ENCODE measurements at places on chromosomes 2 and 18.

DNA sequence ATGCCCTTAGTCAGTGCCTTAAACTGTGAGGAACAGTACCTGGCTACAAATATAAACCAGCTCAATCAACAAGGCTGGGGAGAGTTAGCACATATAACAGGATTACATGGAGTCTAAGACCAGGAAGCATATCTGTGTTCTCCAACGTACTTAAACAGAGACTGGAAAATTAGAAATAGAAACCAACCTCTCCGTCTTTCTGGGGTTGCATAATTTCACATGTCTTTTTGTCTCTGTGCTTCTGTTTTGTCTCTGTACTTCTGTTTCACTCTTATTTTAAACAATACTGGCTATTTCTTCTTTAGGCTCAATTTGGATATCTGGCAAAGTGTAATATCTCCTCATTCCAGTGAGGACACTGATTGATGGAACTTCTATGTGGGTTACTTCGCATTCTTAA, 749.0 kb upstream of the ZEB2 start:
- H3K27ac ChIP-seq = no peak overlapping the region
- no peaks in the 10 kb centered on the region for H3K36me3 ChIP-seq
- DNase-seq = no peak

DNA sequence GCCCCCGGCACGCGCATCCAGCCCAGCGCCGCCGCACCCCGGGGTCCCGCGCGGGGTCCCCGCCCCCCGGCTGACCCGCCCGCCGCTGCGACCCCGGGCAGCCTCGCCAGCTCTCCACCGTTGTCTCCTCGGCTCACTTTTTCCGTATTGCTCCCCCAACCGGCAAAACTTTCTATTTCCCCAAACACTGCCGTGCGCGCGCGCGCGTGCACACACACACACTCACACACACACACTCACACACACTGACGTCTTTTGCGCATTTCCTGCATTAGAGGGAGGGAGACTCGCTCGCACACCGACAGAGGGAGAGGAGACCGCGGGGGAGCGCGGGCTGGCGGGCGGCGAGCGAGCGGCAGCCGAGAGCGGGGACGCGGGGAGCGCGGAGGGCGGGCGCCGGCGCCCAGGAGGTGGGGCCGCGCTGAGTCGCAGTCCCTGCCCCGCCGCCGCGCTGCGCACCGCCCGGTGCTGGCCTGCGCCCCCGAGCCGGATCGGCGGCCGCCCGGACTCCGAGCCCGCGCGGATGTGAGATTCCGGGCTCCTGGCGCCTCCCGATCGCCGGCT, 542 bp upstream of the PRKCE start:
- peak overlapping the region; percentile 72 for H3K27ac ChIP-seq
- H3K27me3 ChIP-seq = peaks cover 7% of the 10 kb centered on the region
- H3K36me3 ChIP-seq = no peaks in the 10 kb centered on the region
- peak overlapping the region; percentile 94 for H3K4me3 ChIP-seq
- peak; percentile 94 for DNase-seq
- H3K4me1 ChIP-seq = peaks cover 21% of the 10 kb centered on the region

DNA sequence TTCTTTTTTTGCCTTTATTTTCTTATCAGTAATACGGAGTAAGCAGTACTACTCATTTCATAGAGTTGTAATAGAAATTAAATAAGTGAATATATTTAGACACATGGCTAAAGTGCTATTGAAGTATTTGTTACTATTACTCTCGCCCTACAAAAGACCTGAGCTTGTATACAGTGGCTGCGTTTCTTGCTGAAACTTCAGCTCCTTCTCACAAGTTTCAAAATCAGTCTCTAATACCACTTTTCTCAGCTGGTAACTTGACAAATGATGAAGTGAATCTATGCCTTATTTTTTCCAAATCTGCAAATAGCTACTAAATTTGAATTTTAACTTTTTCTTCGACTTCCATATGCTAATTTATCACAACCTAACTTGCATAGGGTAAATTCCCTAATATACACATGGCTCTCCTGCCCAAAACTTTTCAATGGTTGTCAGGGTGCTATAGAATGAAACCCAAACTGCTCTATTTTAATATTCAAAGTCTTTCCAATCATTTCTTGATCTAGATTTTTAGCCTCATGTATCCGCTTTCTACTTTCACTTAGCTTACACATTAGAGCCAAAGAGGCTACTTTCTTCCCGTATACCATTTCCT, 347.8 kb upstream of the GULP1 start:
- H3K4me3 ChIP-seq = no peak overlapping the region
- H3K27ac ChIP-seq = no peak overlapping the region
- no peak for DNase-seq
- no peaks in the 10 kb centered on the region for H3K27me3 ChIP-seq
- H3K4me1 ChIP-seq = no peaks in the 10 kb centered on the region

- no peak overlapping the region for H3K27ac ChIP-seq
- no peaks in the 10 kb centered on the region for H3K36me3 ChIP-seq
- no peak for DNase-seq
- no peak overlapping the region for H3K4me3 ChIP-seq
Measured at GRCh38 chr2:65880436-65880835, 448.0 kb upstream of the SPRED2 start.

- no peaks in the 10 kb centered on the region for H3K27me3 ChIP-seq
- no peak overlapping the region for H3K4me3 ChIP-seq
- H3K4me1 ChIP-seq = no peaks in the 10 kb centered on the region
- peaks cover 15% of the 10 kb centered on the region for H3K36me3 ChIP-seq
- DNase-seq = no peak
Measured at GRCh38 chr2:32522770-32523169, 105.1 kb upstream of the TTC27 start.

DNA sequence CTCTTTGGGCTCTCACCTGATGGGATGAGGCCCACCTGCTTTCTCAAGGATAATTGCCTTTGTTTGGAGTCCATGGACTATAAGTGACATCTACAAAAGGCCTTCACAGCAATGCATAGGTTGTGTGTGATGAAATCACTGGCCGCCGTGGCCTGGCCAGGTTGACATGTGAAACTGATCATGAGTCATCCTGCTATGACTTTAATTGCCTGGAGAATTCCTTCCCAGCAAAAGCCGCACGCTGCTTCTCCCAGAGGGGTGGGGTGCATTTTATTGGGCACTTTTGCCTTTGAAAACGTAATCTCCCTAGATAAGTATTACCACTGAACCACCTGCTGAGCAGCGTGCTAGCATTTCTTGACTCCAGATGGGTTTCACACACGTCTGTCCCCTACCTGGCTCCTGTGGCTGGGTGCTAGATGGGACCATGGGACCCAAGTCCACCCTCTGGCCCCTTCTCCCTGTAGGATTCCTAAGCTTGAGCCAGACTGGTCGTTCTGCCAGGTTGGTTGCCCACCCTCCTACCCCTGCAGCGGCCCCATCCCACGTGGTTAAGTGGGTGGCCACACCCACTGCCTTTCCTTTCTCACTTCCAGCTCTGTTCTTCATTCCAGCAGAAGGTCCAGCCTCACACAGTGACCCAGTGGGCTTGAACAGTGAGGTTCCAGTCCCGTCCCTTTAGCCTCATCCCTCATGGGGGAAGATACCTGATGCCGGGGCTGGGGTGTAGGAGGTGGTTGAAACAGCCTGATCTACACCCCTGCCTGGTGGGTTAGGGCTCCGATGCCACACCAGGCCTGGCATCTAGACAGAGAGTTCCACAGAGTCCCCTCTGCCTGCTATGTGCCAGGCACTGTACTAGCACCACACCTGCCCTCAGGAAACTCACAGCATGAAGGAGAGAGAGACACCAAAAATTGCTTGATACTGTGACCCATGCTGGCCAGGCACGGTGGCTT, 89.6 kb downstream of the GBX2 start:
- H3K36me3 ChIP-seq = no peaks in the 10 kb centered on the region
- no peak overlapping the region for H3K27ac ChIP-seq
- H3K4me3 ChIP-seq = no peak overlapping the region
- DNase-seq = no peak

GRCh38 chr2:196252408-196253115, 81.2 kb upstream of the STK17B start:
- no peak overlapping the region for H3K4me3 ChIP-seq
- H3K27me3 ChIP-seq = no peaks in the 10 kb centered on the region
- H3K27ac ChIP-seq = no peak overlapping the region

DNA sequence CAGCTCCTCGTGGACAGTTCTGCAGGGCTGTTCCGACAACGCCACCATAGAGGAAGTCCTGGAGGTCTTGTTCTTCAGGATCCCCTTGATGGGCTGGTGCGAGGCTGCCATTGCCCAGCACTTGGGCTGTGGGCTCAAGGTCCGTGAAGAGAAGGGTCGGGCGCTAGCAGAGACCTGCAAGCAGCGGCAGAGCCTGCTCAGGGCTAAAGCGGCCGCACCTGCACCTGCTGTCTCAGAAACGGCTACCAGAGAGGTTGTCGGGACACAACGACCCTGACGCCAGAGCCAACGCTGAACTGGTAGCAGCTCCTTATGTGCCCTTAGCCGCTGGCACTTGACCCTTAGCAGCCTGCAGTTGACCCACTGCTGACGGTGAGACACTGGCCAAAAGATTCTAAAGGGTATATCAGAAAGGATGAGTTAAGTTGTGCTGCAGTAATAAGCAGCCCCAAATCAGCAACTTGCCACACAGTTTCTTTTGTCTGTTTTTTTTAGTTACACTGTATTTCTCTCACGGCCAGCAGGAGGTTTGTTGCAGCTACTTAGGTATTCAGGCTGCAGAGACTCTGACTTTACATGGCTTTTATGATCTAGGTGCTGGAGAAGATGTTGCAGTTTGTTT, 55.5 kb upstream of the ST6GAL2 start:
- H3K27me3 ChIP-seq = no peaks in the 10 kb centered on the region
- no peaks in the 10 kb centered on the region for H3K36me3 ChIP-seq
- no peak overlapping the region for H3K4me3 ChIP-seq
- no peak overlapping the region for H3K27ac ChIP-seq
- DNase-seq = no peak

DNA sequence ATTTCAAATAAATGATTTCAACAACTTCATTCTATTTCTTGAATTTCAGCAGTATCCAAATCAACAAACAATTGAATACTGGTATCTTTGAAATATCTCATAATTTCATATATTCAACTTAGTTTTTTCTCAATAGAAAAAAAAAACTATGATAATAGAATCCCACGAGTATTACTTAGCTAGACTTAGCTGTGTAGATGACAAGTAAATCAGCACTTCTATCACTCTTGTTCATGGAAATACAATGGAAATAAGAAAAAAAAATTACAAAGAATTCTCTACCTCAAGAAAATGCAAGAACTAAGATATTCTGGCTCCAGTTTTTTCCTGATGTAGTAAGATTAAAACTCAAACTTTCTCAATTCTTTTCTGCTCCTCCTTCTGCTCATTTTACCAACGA, 256.2 kb upstream of the KYNU start:
- H3K36me3 ChIP-seq = no peaks in the 10 kb centered on the region
- no peaks in the 10 kb centered on the region for H3K4me1 ChIP-seq
- no peaks in the 10 kb centered on the region for H3K27me3 ChIP-seq
- H3K27ac ChIP-seq = no peak overlapping the region
- no peak for DNase-seq

- H3K4me1 ChIP-seq = peaks cover 3% of the 10 kb centered on the region
- H3K36me3 ChIP-seq = no peaks in the 10 kb centered on the region
- no peak overlapping the region for H3K4me3 ChIP-seq
- peaks cover 55% of the 10 kb centered on the region for H3K27me3 ChIP-seq
Measured at GRCh38 chr2:1602278-1603010, 141.9 kb downstream of the PXDN start.

- no peaks in the 10 kb centered on the region for H3K4me1 ChIP-seq
- no peak overlapping the region for H3K4me3 ChIP-seq
- H3K36me3 ChIP-seq = no peaks in the 10 kb centered on the region
- no peak overlapping the region for H3K27ac ChIP-seq
- H3K27me3 ChIP-seq = no peaks in the 10 kb centered on the region
Measured at GRCh38 chr2:195639238-195639858, 17.7 kb upstream of the SLC39A10 start.

- H3K27ac ChIP-seq = no peak overlapping the region
- no peaks in the 10 kb centered on the region for H3K27me3 ChIP-seq
- no peaks in the 10 kb centered on the region for H3K4me1 ChIP-seq
- no peak for DNase-seq
- H3K4me3 ChIP-seq = no peak overlapping the region
Measured at GRCh38 chr2:37000318-37000717, 34.0 kb upstream of the STRN start.

DNA sequence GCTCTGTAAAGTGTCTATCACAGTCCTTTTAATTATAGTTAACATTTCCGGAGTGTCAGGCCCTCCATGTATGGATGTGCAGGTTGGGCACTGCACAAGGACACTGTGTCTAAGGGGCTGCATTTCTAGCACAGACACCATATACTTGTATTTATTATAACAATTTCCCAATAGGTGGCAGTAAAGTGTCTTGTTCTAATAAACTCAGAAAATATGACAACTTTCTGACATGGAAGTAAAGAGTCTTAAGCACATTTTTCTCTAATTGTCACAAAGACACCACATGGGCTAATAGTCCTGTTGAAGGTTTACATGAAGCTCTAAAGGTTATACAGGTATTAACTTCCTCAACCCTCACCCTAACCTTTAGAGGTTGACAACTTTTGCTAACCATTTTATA, 156.6 kb downstream of the DYSF start:
- no peaks in the 10 kb centered on the region for H3K36me3 ChIP-seq
- H3K4me3 ChIP-seq = no peak overlapping the region
- H3K4me1 ChIP-seq = no peaks in the 10 kb centered on the region

- H3K27me3 ChIP-seq = no peaks in the 10 kb centered on the region
- peak overlapping the region; percentile 86 for H3K27ac ChIP-seq
- peak overlapping the region; percentile 91 for H3K4me3 ChIP-seq
Measured at GRCh38 chr2:73072129-73072395, 550 bp upstream of the SFXN5 start.

- no peak for DNase-seq
- H3K4me3 ChIP-seq = no peak overlapping the region
- no peaks in the 10 kb centered on the region for H3K36me3 ChIP-seq
- no peak overlapping the region for H3K27ac ChIP-seq
- H3K4me1 ChIP-seq = no peaks in the 10 kb centered on the region
Measured at GRCh38 chr2:72112981-72113846, 34.4 kb downstream of the CYP26B1 start.

GRCh38 chr2:3472966-3473365, 46.4 kb downstream of the ADI1 start:
- H3K36me3 ChIP-seq = peaks cover 78% of the 10 kb centered on the region
- no peaks in the 10 kb centered on the region for H3K4me1 ChIP-seq
- no peak overlapping the region for H3K4me3 ChIP-seq
- no peaks in the 10 kb centered on the region for H3K27me3 ChIP-seq
- DNase-seq = no peak

DNA sequence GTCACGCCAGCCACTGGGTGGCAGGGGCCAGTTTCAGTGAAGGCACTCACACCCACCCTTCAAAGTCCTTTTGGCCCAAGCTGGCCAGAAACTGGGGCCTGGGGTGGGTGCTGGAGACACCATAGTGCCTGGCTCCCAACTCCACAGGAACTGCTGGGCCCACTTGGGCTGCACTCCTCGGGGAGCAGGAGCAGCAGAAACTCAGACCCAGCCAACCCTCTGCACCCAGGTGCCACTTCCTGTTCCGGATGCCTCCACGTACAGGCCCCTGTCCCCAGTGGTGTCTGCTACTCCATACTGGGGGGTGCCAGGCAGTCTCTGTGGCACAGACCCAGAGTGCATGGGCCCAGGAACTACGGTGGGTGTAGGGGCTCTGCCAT, 42.5 kb upstream of the ZNF519 start:
- no peaks in the 10 kb centered on the region for H3K27me3 ChIP-seq
- H3K36me3 ChIP-seq = no peaks in the 10 kb centered on the region
- H3K4me1 ChIP-seq = no peaks in the 10 kb centered on the region
- no peak overlapping the region for H3K4me3 ChIP-seq
- H3K27ac ChIP-seq = no peak overlapping the region

Measured in T-cell (primary cell).